ENCODE measurements at places on chromosomes 5 and 9. TPM values are rescaled to one million over a fixed set of nuclear protein-coding genes. Genes with fewer than 3 reads are reported as not detected.
A peak's percentile ranks its signal among the peaks of the same experiment; 100 is the strongest.

The HSPA4 gene
- polyA plus RNA-seq: 38.5 TPM

The SAXO1 gene
- 0.45 TPM for polyA plus RNA-seq

The LRRC26 gene
- polyA plus RNA-seq: not detected

The PARP8 gene
- 50.8 TPM for polyA plus RNA-seq

The KCNIP1 gene
- not detected for polyA plus RNA-seq

The GCNT1 gene
- polyA plus RNA-seq: 2.9 TPM

The SLC6A19 gene
- polyA plus RNA-seq: not detected

DNA sequence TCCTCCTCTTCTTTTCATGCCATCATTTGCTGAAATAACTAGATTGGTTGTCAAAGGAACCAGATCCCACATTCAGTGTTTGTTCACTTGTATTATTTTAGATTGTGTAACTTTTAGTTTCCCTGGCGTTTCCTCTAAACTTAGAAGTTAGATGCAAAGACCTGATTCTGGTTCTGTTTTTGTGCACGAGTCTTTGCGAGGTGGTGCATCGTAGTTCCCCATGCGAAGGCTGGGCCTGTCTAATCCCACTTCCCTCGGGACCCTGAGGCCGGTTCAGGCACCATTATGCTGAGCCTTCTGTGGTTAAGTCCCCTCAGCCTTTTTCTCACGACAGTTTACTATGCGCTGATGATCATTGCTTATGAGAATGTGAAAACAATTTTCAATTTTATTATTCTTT, 219.1 kb upstream of the OTULINL start:
- H3K4me3 ChIP-seq: no peak overlapping the region
- no peak overlapping the region for H3K27ac ChIP-seq
- no peaks in the 10 kb centered on the region for H3K27me3 ChIP-seq
- DNase-seq: no peak

DNA sequence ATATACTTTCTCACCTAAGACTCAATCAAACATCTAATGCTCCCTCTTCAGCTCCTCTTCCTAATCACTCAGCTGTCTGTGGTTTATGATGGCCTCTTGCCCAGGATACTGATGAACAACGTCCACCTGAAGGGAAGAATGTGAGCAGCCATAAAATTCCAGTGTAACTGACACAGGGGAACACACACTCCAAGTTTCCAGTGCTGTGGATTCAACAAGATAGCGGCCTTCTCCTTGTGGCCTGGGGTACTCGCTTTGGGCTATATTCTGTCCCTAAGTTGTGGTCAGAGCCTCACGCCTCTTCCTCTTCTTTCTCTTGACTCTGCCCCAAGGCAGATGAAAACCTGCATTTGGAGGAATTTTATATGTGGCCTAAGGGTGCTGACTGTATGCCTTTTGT, 11.7 kb downstream of the B4GALT1 start:
- peaks cover 84% of the 10 kb centered on the region for H3K4me1 ChIP-seq
- peak overlapping the region; percentile 9 for H3K27ac ChIP-seq
- H3K36me3 ChIP-seq: no peaks in the 10 kb centered on the region
- H3K4me3 ChIP-seq: no peak overlapping the region
- no peak for DNase-seq

- H3K27me3 ChIP-seq: no peaks in the 10 kb centered on the region
- no peak overlapping the region for H3K27ac ChIP-seq
- H3K4me1 ChIP-seq: no peaks in the 10 kb centered on the region
- no peaks in the 10 kb centered on the region for H3K36me3 ChIP-seq
- no peak for DNase-seq
- no peak overlapping the region for H3K4me3 ChIP-seq
Observed at GRCh38 chr9:3807601-3808000, 281.8 kb upstream of the RFX3 start.

DNA sequence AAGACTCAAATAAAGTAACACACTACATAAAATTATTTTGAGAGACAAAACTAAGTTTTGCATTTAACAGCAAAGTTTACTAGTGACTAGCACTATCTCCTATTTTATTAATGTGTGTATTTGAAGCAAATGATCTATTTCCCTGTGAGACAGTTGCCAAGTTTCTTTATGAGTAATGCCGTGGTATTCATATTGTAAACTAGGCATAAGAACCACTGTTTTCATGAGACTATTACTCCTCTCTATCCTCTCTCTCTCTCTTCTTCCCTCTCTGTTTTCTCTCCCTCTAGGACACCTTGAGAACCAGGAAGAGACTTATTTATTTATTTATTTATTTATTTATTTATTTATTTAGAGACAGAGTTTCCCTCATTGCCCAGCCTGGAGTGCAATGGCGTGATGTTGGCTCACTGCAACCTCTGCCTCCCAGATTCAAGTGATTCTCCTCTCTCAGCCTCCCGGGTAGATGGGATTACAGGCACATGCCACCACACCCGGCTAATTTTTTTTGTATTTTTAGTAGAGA, 61.1 kb downstream of the MLANA start:
- H3K36me3 ChIP-seq: no peaks in the 10 kb centered on the region
- H3K27ac ChIP-seq: no peak overlapping the region
- no peaks in the 10 kb centered on the region for H3K27me3 ChIP-seq
- DNase-seq: no peak

- H3K4me3 ChIP-seq: no peak overlapping the region
- H3K27me3 ChIP-seq: no peaks in the 10 kb centered on the region
- no peaks in the 10 kb centered on the region for H3K36me3 ChIP-seq
- H3K4me1 ChIP-seq: no peaks in the 10 kb centered on the region
Observed at GRCh38 chr9:121207371-121207940, 5.8 kb upstream of the RAB14 start.

- H3K27ac ChIP-seq: no peak overlapping the region
- DNase-seq: no peak
- no peak overlapping the region for H3K4me3 ChIP-seq
- no peaks in the 10 kb centered on the region for H3K27me3 ChIP-seq
- H3K4me1 ChIP-seq: peaks cover 7% of the 10 kb centered on the region
Observed at GRCh38 chr5:56512313-56512996, 279.3 kb upstream of the ANKRD55 start.

- no peak overlapping the region for H3K4me3 ChIP-seq
- H3K36me3 ChIP-seq: no peaks in the 10 kb centered on the region
Observed at GRCh38 chr9:3608011-3608410, 82.2 kb upstream of the RFX3 start.

GRCh38 chr5:73946919-73947602, 321.1 kb downstream of the ARHGEF28 start:
- no peaks in the 10 kb centered on the region for H3K27me3 ChIP-seq
- DNase-seq: no peak

GRCh38 chr9:109632817-109633216, 134.7 kb upstream of the PTPN3 start:
- no peaks in the 10 kb centered on the region for H3K36me3 ChIP-seq
- no peaks in the 10 kb centered on the region for H3K4me1 ChIP-seq
- H3K27ac ChIP-seq: no peak overlapping the region
- H3K27me3 ChIP-seq: no peaks in the 10 kb centered on the region
- H3K4me3 ChIP-seq: no peak overlapping the region

- H3K4me1 ChIP-seq: no peaks in the 10 kb centered on the region
- H3K27me3 ChIP-seq: no peaks in the 10 kb centered on the region
- DNase-seq: no peak
Observed at GRCh38 chr5:128111818-128112448, 28.4 kb downstream of the SLC12A2 start.

DNA sequence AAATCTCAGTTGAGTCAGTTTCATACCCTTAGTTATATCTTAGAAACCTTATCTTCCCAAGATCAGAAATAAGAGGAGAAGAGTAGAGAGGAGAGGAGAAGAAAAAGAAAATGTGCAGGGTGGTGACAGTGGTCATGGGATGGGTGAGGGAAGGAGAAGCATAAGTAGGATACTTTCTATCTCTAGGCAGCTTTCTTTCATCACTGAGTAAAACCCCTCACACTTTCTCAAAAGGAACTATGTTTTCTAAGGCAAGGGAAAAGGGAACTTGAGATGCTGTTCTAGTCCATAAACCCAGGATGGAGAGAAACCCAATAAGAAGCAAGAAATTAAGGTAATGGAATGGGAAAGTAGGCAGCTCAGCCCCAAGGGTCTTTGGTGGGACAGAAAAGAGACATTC, 225.3 kb downstream of the MCTP1 start:
- no peaks in the 10 kb centered on the region for H3K36me3 ChIP-seq
- H3K27ac ChIP-seq: no peak overlapping the region
- H3K4me3 ChIP-seq: no peak overlapping the region
- no peaks in the 10 kb centered on the region for H3K4me1 ChIP-seq
